HAP-1 (cell line): ENCODE measurements at places on chromosomes 5 and 9.

DNA sequence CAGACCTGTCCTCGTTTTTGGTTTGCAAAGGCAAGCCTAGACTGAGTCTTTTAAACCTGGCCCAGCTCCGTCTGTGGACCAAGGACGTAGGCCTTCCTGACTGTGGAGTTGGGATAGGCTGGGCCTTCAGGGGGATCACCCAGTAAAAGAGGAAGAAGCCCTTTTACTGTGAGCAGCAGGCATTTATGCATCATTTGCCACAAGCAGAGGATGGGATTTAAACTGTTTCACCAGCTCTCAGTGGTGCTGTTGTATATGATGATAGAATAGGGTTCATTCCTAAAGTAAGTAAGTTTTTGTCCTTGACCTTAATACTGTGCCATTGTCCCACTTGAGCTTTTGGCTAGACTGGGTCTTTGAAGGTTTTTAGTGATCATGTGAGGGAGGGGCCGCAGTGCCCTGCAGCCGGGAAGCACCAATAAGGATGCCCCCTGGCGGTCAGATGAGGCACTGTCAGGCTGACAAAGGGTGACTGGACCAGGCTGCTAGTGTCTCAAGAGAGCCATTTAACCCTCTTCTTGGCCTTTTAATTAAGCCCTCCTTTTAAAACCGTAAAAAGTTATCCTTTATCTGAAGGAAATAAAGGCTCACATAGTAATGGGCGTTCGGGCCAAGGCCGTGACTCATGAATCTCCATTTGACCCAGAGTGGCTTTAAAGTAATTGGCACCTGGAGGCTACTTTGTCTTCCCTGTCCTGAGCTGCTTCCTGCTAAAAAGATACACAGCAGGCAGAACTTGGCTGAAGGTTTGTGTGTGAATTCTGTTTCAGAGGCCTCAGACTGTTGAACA, 74.0 kb downstream of the UBAP1 start:
- peak; percentile 86 for DNase-seq

DNA sequence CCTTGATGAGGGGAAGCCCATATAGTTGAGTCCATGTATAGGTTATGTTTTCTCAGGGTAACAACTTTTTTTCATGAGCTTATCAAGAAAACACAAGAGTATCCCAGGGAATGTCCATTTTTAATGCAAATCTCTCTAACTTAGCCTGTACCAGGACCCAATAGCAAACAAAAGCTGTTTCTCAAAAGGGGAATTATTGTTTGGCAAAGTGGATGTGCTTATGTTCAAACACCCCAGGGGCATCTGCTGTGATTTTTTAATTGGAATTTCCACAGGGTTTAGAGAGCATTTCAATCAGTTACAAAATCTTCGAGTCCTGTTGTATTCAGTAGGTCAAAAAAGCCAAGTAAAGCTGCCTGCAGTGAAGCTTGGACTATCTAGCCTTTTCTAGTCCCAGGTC, 33.4 kb upstream of the CSNK1G3 start:
- DNase-seq, result peak; percentile 17

DNA sequence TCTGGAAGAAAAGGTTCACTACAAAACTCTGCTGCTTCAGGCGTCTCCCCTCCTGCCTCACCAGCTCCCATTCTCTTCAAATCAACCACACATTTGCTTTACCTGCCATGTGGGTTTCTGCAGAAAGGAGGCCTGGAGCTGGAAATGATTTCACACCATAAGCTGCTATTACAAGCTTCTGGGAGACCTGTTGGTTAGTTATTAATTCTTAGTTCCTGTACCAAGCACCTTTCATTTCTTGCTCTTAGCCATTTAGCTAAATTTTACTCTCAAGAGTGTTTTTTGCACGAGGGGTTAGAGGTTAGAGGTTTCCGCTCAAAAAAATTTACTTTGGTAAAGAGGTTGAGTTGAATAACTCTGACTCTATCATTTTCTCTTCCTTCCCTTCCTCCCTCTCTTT, 70.3 kb downstream of the MAP1B start:
- no peak for DNase-seq

GRCh38 chr5:1375871-1376810, 31.2 kb upstream of the CLPTM1L start:
- DNase-seq, result peak; percentile 5

DNA sequence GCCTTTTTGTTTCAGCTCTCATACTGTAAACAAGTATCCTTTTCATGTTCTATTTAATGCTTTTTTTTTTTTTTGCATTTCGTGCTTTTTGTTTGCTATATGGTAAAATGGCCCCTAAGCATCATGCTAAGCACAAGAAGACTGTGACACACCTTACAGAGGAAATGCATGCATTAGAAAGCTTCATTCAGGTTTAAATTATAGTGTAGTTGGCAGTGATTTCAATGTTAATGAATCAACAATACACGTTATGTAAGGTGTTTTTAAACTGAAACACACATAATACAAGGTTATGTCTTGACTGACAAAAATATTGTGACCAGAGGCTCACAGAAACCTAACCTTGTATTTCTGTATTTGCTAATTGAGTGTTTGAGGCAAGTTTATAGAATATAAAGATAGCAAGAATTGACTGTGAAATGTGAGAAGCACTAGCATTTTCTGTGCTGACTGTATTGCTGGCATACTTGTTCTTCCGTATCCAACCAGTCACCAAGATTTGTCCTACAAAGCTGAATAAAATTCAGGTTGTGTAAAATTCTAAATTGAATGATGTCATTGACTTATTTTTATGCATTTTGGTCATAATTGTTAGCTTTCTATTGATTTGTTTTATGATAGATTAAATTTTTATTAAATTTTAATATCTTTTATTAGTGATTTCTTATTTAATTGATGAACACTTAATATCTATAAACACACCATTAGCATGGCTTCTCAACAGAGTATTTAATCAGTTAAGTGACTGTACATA, 4.1 kb downstream of the CFAP95 start:
- no peak for DNase-seq

- DNase-seq, result no peak
Measured at GRCh38 chr5:165783024-165783423, 2277.6 kb downstream of the MAT2B start.

DNA sequence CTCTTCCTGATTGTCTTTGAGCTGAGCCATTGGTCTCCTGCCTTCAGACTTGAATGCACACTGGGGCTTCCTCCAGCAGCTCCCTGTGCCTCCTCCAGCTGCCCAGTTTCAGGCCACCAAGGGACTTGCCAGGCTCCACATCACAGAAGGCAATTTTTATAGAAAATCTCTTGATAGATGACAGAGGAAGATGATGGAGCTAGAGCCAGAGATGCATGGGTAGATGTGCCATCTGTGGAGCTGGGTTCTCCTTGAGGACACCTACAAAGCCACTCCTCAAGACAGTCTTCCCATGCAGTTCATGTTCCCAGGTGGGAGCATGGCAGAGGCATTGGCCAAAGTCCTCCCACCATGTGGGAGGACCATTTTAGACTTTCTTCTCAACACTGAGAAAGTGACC, 239.6 kb upstream of the IRX1 start:
- no peak for DNase-seq

DNA sequence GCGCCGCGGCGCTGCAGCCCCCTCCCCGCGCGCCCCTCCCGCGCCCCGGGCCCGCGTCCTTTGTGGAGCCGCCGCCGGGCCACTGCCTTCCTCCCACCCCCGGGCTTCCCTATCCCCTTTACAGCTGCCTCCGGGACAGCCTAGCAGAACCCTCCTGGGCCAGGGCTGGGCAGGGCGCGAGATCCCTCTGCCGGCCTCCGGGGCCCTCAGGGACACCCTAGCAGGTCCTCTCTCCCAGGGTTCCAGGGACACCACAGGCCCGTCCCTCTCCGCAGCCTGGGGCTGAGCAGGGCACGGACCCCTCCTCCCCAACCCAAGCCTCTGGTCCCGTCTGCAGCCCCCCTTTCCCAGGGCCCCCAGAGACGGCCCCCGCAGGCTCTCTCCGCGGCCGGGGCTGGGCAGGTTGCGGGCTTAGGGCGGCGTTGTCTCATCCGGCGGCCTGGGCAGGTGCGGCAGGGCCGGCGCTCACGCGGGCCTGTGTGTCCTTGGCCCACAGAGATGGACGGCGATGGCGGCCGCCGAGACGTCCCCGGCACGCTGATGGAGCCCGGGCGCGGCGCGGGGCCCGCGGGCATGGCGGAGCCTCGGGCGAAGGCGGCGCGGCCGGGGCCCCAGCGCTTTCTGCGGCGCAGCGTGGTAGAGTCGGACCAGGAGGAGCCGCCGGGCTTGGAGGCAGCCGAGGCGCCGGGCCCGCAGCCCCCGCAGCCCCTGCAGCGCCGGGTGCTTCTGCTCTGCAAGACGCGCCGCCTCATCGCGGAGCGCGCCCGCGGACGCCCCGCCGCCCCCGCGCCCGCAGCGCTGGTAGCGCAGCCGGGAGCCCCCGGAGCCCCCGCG, 710 bp downstream of the WNK2 start:
- peak; percentile 46 for DNase-seq

GRCh38 chr9:110543631-110544051, 35.9 kb downstream of the SVEP1 start:
- no peak for DNase-seq

- no peak for DNase-seq
Measured at GRCh38 chr5:53170746-53171349, 61.3 kb upstream of the MOCS2 start.

- DNase-seq, result no peak
Measured at GRCh38 chr9:123418506-123418905, 62.5 kb downstream of the CRB2 start.

DNA sequence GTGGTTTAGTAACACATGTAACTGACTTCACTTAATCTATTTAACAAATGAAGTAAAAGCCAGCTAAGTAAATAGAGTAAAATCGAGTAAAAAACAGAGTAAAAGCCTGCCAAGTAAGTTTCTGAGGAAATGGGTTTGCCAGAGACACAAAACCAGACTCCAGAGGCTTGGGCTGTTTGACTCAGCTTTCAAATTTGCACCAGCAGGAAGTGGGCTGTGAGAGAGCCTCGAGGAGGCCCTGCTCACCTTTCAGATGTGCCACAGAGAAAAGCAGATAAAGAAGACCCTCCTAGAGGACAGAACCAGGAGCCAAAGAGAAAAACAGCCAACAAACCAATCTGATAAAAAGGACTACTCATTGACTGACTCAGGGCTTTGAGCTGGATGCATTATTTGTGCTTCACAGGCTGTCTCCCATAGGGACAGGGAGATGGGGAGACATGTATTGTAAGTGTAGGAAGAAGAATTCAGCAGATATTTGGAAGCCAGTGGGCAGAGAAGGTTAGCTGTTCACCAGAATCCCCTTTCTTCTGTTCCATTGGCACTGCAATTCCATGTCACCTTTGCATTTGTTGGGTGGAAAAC, 14.4 kb upstream of the AMACR start:
- DNase-seq, result no peak

DNA sequence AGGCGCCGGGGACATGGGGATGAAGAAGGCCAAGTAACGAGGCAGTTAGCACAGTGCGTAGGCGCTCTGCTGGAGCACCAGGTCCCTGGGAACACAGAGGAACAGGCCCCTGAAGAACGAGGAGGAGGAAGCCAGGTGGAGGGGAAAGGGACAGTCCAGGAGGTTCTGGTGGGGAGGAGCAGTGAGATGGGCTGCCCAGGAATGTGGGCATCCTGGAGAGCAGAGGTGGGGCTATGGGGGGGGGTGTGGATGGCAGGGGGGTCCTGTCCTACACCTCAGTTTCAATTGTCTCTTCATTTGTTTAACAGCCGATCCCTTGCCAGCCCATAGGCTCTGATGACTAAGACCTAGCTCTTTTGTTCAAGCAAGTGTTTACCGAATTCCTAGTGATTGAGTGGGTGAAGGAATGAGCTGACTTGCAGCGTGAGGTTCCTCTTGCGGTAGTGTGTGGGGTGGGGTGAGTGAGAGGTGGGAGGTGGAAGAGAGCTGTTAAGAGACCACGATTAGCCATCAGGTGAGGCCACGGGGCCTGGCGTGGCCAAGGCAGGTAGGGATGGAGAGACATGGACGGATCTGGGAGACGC, 8.4 kb upstream of the PHYHD1 start:
- no peak for DNase-seq

GRCh38 chr9:92369075-92369474, 35.3 kb downstream of the OGN start:
- DNase-seq, result no peak

DNA sequence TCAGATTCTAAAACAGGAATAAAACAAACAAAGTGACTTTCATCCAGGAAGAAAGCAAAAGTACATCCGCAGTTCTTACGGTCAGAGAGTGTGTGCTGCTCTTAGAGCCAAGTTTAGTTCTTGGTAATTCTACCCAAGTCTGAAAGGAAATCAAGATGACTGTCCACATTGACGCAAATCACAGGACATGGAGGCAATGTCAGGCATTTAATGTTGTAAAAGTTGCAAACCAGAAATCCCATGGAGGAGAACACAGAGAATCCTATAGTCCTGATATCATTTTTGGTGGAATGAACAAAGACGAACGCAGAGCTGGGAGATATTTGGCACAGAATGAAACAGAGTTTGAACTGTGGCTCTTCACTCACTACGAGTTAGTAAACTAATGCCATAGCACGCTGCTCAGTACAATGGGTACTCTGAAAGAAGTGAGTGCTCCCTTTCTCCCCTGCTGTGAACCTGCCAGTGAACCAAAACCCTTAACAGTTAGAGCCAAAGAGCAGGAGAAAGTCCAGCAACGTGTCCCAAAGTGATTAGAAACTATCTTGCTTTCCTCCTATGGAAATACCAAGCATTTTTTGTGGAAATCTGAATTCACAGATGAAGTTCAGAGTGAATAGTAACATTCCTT, 74.3 kb downstream of the MUSK start:
- DNase-seq, result no peak

GRCh38 chr9:3296536-3296935, 229.3 kb downstream of the RFX3 start:
- no peak for DNase-seq

DNA sequence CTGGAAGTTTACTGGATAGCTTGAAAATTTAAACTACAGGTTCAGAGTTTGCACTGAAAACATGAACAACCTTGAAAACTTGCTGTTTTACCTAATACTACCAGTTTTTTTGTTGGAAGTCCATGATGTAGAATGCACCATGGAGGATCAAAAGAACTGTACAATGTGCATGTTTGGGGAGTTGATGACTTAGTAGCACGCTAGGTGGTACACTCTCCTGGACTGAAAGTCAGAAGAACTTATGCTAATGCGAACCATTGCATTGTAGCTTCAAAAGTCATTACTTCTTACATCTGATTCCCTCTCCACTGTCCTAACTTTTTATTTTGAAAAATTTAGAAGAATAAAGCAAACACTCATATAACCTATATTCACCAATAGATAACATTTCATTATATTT, 211.0 kb downstream of the OSTF1 start:
- DNase-seq, result no peak

GRCh38 chr9:96553070-96553469, 66.6 kb downstream of the CDC14B start:
- no peak for DNase-seq

- DNase-seq, result no peak
Measured at GRCh38 chr5:132764671-132765238, 12.3 kb downstream of the SEPTIN8 start.

- DNase-seq, result no peak
Measured at GRCh38 chr9:642014-642413, 199.5 kb upstream of the DMRT1 start.

- DNase-seq, result no peak
Measured at GRCh38 chr9:106964329-106964728, 101.4 kb downstream of the ZNF462 start.

GRCh38 chr5:133970325-133970909, 2.0 kb upstream of the C5orf15 start:
- no peak for DNase-seq
